ENCODE measurements at places on chromosomes 11 and 22. TPM values are rescaled to one million over a fixed set of nuclear protein-coding genes. Genes with fewer than 3 reads are reported as not detected.

Gene RAPSN
- not detected for total RNA-seq

Gene NFAM1
- total RNA-seq = under 0.01 TPM

Gene AGBL2
- total RNA-seq = 0.78 TPM

Gene MS4A14
- not detected for total RNA-seq

Gene CCDC81
- total RNA-seq = 1.1 TPM

Gene POLR2F
- total RNA-seq = 11.9 TPM

Gene RFPL1
- not detected for total RNA-seq

Gene PKDREJ
- 0.11 TPM for total RNA-seq

Gene MRGPRX4
- total RNA-seq = not detected

Gene BSCL2
- total RNA-seq = 54.8 TPM
